Stimulated activated CD8-positive, alpha-beta memory T cell treated with anti-CD3 and anti-CD28 coated beads, Interleukin-4, amount 100 ng/mL, for 1 hour (primary cell): ENCODE measurements at places on chromosomes 16 and 17.

DNA sequence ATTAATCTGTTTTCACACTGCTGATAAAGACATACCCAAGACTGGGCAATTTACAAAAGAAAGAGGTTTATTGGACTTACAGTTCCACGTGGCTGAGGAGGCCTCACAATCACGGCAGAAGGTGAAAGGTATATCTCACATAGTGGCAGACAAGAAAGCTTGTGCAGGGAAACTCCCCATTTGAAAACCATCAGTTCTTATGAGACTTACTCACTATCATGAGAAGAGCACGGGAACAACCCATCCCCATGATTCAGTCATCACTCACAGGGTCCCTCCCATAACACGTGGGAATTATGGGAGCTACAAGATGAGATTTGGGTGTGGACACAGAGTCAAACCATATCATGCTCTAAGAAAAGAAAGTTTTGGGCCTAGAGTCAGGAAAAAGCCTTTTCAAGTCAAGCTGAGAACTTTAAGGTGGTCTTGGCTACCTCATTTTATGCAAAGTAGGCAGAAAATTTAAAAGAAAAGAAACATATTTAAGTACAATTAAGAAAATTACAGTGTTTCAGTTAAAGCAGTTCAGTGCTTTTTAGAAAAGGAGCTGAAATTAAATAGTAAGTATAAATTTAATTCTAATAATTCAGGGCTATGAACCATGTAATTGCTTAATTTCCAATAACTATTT lies 24.9 kb upstream of the CRYM start:
- no peak for DNase-seq

DNA sequence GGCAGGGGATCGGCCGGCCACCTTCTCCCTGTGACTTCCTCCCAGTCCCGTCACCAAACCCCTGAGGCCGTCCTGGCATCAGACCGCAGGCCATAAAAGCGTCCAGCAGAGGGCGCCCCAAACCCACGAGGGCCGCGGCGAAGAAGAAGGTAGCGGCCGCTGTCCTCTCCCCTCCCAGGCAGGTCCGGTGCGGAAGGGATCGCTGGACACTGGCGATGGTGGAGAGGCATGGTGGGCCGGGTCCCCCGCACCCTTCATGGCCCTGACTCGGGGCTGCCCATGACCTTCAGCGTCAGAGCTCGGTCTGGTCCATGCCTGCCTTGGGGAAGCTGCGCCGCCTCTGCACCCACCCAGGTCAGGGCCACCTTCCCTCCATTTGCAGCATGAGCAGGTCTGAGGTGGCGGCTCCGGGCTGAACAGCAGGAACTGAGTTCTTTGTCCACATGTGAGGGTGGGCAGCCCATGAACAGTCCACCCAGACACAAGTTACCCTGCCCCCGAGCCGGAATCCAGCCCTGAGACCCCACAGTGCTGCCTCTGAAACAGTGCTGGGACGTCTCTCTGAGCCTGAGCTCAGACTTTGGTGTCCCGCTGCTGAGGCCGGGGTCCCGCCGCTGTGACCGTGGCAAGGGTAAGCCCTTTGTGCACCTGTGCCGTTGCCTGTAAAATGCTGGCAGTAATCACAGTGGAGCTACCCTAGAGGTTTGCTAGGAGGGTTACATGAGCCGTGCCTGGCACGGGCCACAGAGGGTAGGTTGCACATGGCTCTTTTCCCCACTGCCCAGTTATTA lies 40.8 kb upstream of the CMIP start:
- peak; percentile 61 for DNase-seq

- DNase-seq, result no peak
Observed at GRCh38 chr17:34356194-34356593, at the start of gene CCL13. Gene CCL13, plus strand, starts transcription at chr17:34356480. Its CDS starts 47 bp downstream, at chr17:34356527.

GRCh38 chr16:12538667-12539091 lies 265.0 kb downstream of the CPPED1 start:
- DNase-seq, result no peak

DNA sequence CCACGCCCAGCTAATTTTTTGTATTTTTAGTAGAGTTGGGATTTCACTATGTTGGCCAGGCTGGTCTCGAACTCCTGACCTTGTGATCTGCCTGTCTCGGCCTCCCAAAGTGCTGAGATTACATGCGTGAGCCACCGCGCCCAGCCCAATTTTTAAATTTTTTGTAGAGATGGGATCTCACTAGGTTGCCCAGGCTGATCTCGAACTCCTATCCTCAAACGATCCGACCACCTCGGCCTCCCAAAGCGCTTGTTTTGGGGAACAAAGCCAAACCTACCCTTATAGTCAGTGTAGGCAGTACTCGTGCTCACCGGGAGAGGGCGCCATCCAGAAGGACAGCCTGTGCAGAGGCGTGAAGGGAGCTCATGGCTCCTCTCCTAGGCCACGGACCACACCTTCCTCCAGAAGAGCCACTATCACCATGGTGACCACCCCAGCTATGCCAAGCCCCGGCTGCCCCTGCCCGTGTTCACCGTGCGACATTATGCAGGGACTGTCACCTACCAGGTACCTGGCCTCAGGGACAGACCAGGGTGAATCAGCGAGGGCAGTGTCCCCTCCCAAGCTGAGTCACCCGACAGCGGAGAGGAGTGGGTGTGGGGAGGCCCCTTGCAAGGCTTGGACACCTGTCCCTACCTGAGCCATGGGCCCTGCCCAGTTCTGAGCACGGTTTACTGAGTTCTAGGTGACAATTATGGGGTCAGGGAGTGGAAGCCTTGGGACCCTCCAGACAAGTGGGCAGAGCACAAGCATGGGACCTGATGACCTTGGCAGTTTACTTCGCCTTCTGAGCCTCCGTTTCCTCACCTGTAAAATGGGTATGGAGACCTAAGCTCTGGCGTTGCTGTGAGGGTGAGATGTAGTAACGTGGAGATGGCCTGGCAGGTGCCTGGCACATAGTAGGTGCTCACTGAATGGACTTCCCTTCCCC lies 13.7 kb downstream of the MYO15B start:
- DNase-seq, result no peak
